AG10803 (cell line): ENCODE measurements at places on chromosomes 1 and 21.

GRCh38 chr1:175803413-175803812, 60.0 kb upstream of the TNR start:
- no peak for DNase-seq

DNA sequence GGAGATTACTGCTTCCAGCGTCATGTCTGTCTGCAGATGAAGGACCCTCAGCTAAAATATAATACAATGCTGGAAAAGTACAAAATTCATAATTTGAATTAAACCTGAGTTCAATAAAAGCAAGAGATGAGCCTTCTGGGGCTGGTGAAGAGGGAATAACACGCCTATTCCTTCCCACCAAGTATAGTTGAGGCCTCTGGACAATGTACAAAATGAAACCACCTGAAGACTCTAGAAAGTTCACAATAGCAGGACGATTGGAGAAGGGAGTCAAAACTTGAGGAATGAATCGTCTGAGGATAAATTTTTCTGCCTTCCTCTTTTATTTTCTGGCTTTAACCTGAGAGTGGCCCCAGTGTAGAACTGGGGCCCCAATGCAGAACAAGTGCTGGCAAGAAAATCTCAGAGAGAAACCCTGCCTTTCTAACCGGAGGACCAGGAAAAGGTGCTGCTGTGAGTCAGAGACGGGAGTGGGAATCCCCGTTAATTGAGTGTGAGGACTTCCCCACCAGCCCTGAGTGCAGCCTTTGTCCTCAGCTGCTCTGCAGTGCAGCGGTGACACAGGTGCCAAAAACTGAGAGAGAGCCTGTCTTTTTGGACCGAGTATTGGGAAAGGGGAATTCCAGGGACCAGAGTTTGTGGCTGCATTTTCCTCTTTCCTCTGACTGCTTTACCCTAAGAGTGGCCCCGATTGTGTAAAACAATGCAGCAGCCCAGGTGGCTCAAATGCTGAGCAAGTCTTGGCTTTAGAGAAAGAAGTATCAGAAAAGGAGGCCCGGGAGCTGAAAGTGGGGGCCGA, 264.9 kb downstream of the DYRK1A start:
- no peak for DNase-seq

- no peak for DNase-seq
These were observed 3.7 kb upstream of the PARP1 start for GRCh38 chr1:226411619-226412018.

DNA sequence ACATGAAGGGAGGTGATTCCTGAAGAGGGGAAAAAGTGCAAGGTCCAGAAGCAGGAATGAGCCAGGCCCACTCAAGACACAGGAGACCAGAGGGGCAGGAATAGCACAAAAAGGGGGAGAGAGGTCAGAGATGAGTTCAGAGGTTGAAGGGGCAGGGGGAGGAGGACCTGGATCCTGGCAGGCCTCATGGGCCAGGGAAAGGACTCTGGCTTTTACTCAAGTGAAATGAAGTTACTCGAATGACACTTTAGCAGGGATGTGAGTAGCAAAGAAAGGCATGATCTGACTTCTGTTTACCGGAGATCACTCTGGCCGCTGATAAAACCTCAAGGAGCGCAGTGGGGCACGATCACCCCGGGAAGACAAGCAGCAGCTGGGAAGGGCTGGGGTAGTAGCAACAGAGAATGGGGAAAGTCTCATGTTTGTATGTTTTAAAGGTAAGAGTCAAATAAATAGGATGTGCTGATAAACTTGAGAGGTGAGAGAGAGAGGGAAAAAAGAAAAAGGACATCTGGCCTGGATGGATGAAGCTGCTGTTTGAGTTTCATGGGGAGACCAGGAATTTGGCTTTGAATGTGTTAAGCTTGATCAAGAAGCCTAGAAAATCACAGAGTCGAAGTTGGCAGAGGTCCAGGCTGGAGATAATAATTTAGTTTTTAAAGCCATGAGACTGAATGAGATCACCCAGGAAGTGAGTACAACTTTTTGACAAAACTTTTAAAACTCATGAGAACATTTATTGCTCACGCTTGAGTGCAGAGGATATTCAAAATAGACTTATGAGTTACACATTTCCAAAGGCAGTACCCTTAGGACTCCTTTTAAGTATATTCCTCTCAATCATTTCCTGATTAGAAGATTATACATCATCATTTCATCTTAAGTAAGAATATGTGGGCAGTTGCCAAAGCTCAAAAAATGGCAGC, 156.0 kb downstream of the RERE start:
- DNase-seq: peak; percentile 79

GRCh38 chr1:183622884-183623785, 12.4 kb downstream of the ARPC5 start:
- peak; percentile 62 for DNase-seq

- DNase-seq: no peak
These were observed 35.4 kb upstream of the HEATR1 start for GRCh38 chr1:236639686-236640085.

GRCh38 chr21:45138199-45139002, 64.0 kb downstream of the ADARB1 start:
- peak; percentile 61 for DNase-seq

GRCh38 chr21:32566741-32567389, 18.5 kb downstream of the TCP10L start:
- DNase-seq: no peak

DNA sequence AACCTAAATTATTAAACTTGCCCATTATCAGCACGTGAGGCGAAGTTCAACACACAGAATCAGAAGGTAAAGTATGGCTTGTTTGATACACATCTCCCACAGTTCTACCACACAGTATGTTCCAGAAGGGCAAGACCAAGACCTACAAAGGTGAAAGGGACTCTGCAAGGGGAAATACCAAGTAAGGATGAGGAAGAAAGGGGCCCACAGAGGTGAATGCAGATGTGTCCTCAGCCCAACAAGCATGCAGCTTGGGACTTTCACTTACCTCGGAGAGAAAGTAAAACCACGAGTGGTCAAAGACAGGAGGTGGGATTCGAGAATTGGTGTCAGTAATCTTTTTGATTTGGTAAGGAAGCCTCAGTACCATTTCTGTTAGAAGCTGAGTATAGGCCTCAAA, 85.8 kb downstream of the UBR4 start:
- no peak for DNase-seq

DNA sequence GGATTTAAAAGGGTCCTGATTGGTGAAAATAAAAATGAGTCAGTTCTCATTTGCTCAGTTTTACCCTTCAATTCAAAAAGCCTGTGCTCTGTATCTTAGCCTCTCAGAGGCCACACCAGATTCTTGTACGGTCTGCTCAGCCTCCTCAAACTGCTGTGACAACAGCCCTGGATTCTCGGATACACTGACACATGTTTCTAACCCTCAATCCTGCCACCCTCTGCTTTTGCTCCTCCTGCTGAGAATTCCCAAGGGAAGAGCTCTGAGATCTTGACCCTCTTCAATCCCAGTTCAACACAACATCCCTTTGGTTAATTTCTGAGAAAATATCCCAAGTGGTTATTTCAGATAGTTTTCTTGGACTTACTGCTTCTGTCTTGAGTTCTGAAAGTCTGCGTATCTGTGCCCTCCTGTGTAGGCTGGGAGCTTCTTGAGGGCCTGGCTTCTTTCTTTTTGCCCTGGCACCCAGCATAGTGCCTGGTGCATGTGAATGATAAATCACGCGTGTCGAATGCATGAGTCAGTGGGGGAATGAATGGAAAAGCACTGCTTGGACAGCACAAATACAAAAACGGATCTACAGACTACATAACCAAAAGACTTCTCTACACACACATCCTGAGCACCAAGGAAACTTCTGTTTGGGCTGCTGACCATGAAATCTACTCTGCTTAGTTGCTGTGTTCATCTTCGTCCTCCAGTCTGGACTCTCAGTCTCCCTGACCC, 24.5 kb downstream of the IRF2BP2 start:
- DNase-seq: peak; percentile 88

DNA sequence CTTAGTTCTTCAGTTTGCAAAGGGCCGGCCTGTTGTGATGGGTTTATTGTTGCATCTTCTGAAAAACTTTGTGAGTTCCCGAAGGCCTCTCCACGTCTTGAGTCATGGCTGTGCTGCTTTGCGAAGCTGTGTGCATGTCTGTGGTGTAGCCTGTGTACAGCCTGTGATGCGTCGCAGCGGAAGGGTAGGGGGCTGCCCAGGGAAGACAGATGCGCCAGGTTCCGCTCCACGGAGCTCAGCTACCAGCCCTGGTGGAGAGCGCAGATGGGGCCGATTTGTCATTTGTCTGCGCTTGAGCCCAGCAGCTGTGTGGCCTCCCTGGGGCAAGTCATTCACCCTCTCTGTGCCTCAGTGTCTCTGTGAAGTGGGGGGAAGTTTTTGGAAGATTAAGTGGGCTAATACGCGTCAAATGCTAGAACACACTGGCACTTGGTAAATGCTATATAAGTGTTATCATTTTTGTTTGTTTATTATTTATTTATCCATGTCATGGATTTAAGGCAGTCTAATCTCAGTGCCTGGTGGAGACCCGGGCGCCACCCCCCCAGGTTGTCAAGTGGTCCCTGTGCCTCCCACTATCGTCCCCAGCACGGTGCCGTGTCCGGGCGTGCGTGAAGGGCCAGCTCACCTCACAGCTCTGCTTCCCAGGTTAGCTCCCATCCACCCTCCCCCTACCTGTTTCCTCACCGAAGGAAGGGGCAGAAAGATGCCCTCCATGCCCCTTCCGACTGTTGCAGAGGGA, 8.4 kb downstream of the PDE9A start:
- no peak for DNase-seq

DNA sequence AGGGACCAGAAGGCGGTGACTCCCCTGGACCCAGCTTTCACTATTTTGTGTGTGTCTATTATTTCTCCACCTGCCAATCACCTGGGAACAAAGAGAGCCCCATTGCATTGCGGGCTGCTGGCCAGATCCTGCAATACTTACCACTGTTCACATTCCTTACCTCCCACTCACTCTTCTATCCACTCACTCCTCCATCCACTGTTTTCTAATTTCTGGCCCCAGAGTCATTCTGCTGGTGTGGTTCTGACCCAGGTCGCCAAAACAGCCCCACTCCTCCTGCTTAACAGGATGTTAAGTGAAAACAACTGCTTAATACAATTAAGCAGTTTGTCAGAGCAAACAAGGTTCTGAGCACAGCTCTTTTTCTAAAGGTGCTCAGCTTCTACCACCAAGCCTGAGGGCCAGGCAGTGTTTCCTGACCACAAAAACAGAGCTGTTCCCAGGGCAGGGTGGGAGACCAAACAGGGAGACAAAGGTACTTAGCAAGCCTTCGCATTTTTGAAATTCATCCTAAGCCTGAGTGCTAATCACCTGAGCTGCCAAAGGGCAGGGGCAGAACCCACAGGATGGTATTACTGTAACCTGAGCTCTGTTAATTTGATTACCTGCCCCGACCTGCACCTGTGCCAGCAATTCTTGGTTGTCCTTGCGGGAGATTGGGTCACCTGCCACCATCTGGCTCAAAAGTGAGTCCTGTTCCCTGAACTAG, 38.5 kb upstream of the EFCAB14 start:
- no peak for DNase-seq

DNA sequence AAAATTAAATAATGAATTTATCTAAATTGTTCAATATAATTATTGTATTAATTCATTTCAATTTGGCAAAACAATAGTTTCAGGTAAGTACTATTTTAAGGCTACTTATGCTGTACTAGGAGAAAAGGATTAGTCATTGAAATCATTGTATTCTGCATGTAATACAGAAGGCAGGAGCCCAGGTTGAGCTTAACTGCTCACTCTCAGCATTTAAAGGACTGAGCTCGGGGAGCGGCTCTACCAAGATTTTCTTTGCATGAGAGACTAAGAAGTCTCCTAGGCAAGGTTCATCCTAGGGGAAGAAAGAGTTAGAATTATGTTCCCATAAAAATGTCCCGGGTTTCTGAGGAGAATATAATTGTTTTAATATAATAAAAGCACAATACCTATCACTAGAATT, 112.5 kb downstream of the CYYR1 start:
- no peak for DNase-seq

- peak; percentile 44 for DNase-seq
These were observed 547.3 kb upstream of the PLXNA2 start for GRCh38 chr1:208791456-208791855.

DNA sequence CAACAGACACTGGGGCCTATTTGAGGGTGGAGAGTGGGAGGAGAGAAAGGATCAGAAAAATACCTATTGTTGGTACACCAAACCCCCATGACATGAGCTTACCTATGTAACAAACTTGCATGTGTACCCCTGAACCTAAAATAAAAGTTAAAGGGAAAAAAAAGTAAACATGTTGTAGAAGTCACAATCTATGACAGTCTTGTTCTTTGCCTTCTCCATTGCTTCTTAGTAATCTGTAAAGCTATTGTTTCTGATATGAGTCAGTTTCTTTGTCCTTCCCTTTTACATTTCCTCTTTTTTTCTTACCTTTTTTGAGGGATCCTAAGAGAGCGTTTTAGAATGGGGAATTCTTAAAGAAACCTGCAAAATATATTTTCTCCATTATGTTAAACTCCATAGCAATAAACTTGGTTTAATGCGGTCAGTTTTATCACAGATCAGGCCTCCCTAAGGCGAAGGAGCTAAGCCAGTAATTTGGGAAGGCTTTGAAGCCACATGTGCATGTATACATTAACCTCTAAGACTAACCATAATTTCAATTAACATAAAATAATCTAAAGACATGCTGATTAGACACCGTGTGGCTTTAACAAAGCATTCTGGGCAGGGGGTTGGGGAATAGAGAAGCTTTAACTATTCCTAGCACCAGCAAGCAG, 77.8 kb upstream of the C1orf105 start:
- DNase-seq: no peak

DNA sequence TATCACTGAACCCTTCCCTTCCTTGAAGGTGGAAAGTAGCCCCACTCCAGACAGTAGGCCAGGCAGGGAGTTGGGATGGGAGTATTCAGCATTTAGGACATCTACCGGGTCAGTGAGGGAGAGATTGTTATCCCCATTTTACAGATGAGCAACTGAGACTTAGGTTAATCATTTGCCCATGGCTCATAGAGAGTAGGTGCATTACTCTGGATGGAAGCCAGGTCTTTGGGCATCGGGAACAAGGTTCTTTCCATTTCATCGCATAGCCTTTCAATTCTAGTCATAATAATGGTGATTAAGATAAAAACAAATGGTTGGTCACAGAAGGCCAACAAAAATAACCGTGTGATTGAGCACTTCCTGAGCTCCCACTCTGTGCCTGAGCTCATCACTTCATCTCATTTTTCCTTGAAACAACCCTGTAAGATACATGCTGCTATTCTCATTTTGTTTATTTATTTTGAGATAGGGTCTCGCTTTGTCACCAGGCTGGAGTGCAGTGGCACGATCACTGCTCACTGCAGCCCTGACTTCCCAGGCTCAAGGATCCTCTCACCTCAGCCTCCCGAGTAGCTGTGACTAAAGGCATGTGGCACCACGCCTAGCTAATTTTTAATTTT, 64.8 kb downstream of the NAV1 start:
- peak; percentile 40 for DNase-seq

GRCh38 chr1:162951553-162952315, 90.8 kb upstream of the CCDC190 start:
- no peak for DNase-seq

- DNase-seq: no peak
These were observed 137.8 kb downstream of the HIVEP3 start for GRCh38 chr1:41780916-41781315.

DNA sequence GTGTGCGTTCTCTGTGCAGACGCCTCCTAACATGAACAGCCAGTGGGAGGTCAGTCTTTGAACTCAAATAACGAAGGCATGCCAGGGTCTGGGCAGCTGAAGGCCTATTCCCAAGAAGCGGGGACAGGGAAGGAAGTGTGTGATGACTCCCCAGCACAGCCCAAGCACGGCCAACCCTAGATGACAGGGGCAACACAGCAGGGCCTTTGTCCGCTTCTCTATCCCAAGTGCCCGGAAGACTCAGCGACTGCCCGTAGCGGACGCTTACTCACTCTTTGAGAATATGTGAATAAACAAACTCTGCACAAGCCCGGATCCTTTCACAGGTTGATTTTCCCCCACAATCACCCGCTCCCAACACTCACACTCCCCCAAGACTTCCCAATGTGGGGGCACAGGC, 11.2 kb downstream of the C1orf198 start:
- DNase-seq: no peak
